ENCODE measurements at places on chromosomes 3 and 15.

DNA sequence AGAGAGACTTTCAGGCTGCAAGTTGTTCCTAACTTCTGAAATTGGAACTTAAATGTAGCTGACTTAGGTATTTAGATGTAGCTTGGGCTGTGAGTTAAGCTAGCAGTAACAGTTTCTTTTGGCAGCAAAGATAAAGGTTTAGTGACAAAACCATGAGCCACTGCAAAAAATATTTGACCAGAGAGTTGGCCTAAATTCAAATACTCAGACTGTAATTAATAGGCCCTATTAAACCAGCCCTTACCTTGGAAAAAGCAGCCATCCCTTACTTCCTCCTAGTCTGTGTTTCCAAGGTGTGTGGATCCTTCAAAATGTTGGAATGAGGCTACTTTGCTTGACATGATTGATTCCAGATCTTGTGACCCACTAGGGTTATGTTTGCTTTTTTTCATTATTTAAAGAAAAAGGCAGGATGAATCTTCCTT is 8.2 kb downstream of the TPM1 start:
- no peak for DNase-seq

GRCh38 chr3:46882377-46883053 is 5.0 kb downstream of the PTH1R start:
- DNase-seq = no peak

DNA sequence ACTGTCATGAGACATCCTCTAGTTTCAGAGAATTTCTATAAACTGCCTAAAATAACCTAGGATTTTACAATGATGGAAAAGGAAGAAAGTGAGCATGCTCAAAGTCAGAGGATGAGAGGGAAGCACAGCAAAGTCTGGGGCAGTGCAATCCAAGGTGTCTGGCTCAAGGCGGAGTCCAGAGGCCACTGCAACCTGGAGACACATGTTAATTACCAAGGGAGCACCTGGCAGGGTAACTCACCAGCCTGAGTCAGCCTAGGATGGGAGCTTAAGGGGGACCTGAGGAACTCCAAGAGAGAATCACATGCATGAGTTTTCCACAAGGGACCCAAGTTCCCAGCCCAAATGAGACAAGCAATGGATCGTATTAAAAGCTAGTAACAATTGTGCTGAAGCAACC is 49.8 kb downstream of the PLD1 start:
- no peak for DNase-seq

DNA sequence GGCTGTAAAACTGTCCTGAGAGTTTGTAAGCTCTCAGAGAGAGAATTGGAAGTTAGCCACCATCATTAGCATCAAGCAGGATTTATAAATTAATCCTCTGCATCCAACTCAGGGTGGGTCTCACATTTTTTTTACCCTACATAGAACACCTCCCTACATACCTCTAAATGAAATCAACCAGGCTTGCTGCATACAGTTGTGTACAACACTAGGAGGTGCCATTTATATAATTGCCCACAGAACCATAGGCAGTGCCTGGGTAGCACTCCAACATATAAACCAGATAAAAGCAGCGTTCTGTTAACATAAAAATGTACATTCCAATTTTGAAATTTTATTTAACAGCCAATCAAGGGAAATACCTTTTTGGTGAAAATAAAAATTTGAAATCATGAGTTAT is 48.2 kb upstream of the SELENOK start:
- DNase-seq = no peak
